ENCODE measurements at places on chromosomes 5 and 9.

- no peak for DNase-seq
Observed at GRCh38 chr9:111429175-111429574, 55.0 kb downstream of the ECPAS start.

GRCh38 chr9:34311499-34312185 is 17.4 kb downstream of the KIF24 start:
- DNase-seq = no peak

DNA sequence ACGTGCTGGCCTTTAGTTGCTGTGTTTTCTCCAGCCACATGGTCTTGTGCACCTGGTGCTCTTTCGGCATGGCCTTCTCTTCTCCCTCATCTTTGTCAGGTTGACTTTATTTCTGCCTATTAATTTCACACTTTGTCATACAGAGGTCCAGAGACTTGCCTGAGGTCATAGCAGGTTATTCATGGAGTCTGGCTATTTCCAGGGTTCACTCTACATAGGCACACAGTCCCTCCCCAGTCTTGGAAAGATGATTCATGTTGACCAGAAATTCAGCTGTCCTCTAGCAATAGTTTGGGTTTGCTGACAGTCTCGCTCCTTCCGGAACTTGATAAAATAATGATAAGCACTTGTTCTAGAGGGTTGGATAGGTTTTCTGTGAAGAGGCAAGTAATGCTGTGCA is 81.6 kb downstream of the ARHGAP26 start:
- DNase-seq = no peak

DNA sequence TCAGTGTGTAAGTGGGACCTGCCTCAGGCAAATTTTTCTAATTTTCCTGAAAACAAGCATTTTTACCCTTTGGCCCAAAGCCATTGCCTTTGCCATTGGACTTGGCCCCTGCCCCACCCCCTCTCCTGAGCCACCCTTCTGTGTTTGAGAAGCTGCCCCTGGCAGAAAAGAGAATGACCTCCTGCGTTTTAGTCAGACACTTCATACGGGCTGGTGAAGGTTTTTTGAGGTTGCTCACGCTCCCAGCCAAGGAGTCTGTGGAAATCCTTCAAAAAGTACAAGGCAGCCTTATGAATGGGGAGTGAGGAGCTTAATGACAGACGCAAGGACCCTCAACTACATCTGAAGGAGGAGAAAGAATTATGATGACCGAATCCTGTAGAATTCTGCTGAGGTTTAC is 308.9 kb downstream of the SLIT3 start:
- no peak for DNase-seq

DNA sequence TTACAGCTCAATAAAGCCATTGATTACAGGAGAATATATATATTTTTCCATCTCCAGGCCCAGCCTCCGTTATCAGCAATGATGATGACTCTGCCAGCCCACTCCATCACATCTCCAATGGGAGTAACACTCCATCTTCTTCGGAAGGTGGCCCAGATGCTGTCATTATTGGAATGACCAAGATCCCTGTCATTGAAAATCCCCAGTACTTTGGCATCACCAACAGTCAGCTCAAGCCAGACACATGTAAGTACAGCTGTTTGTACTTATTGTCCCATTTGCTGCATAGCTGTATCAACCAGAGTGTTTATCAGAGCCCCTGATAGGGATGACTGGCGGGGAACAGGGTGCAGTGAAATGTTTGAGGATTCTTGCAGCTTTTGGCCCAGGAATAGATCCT is 197.7 kb downstream of the NTRK2 start:
- DNase-seq = no peak

DNA sequence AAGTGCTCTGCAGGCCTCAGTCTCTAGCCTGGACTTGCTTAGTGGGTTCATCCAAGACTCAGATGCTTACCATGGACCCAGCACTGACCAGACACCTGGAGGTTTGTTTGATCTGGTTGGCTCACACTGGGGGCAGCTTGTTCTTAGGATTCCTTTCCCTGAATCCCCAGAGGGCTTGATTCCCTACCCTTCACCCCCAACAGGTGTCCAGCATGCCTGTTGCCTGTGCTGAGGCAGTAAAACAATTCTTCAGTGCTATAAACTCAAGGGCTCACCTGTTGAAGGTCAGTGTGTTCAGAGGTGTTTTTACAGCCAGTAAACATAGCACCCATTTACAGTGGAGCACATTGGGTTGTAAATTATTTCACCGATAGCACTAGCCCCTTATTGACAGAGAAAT is 123.8 kb upstream of the KLF4 start:
- DNase-seq = no peak

DNA sequence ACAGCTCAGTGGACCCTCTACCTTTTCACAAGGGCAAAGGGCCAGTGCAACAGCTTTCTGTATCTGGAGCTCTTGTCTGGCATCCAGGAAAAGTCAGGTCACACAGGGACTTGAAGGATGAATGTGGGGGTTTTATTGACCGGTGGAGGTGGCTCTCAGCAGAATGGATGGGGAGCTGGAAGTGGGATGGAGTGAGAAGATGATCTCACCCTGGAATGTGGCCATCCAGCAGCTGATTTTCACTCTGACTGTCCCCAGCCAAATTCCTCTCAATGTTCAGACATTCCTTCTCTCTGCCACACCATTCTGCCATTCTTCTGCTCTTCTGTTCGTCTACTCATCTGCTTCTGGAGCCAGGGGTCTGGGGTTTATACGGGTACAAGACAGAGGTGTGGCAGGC is 1119.9 kb downstream of the TAF11L14 start:
- no peak for DNase-seq

- DNase-seq = no peak
Observed at GRCh38 chr5:127647361-127647958, 1.4 kb upstream of the CTXN3 start.

GRCh38 chr5:88761939-88762338 is 121.0 kb downstream of the MEF2C start:
- DNase-seq = no peak

- DNase-seq = no peak
Observed at GRCh38 chr9:129586685-129587084, 34.2 kb downstream of the C9orf50 start.

DNA sequence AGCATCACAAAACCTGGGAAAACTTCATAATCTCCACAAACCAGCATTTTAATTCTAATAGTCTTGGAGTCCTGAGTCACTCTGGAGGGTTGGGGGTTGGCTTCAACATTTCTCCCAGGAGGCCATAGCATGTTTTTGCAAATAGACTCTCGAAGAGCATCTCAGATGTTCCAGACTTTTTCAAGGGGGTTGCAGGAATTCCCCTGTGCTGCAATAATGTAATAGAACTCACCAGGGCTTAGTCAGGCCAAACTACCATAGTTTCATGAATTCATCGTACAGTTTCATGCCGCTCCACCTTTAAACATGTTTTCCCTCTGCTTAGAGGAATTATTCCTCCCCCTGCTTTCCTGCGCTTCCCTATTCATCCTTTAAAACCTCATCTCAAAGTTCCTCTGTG is 499.5 kb upstream of the KLF4 start:
- no peak for DNase-seq

GRCh38 chr5:1593903-1594356 is 70.2 kb upstream of the LPCAT1 start:
- no peak for DNase-seq

GRCh38 chr9:113477058-113477457 is 13.5 kb downstream of the RGS3 start:
- DNase-seq = no peak

DNA sequence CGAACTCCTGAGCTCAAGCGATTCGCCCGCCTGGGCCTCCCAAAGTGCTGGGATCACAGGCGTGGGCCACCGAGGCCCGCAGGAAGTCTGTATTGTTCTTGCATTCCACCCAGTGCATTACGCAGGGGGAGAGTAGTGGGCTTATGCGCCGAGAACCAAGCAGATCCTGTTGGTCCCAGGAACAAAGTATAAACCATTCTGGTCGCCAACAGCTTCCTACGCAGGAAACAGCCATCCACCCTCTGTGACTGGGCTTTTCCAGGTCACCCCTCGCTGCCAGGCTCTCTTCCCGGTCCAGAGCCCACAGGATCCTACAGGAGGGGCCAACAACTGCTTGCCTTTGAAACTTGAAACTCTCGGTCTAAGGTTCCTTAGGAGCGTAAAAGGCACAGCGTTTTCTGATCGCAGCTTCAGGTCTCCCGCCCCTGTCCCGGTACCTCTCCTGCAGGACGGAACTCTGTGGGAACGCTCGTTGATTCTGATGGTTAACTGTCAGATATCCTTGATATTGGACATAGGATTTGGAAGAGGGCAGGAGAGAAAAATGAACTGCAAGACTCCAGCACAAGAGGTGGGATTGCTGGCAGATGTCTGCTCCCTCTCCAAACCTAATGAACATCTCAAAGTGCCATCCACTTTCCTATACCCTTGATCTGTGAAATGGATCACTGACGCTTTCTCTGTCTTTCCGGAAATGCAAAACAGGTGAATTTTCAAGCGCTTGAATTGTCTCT is 4.2 kb upstream of the ANXA2R start:
- no peak for DNase-seq

DNA sequence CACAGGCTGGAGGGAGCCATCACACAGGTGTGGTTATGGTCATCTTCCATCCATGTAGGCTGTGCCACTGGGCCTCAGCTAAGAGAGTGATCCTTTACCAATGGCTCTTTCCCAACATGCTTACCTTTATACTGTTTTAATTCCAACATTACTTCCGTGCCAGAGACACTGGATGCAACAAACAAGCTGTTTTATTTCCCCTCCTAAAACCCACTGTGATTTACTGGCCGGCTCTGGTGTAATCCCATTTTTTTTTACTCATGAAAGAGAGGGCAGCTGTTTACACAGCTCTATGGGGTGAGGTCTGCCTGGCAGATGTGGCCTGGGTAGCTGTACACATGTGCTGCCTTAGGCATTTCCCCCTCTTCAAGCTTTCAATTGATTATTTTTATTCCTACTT is 58.5 kb downstream of the MACROH2A1 start:
- no peak for DNase-seq

GRCh38 chr5:54772684-54773083 is 212.7 kb downstream of the ESM1 start:
- DNase-seq = no peak

DNA sequence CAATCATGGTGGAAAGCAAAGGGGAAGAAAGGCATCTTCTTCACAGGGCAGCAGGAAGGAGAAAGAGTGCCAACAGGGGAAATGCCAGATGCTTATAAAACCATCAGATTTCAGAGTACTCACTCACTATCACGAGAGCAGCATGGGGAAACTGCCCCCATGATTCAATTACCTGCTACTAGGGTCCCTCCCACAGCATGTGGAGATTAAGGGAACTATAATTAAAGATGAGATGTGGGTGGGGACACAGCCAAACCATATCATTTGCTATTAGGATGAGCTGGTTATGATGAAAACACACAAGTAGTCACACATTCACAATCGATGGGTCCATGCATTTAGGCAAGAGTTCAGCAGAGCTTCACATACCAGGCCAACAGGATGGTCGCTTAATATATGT is 469.0 kb downstream of the PDE4D start:
- no peak for DNase-seq

DNA sequence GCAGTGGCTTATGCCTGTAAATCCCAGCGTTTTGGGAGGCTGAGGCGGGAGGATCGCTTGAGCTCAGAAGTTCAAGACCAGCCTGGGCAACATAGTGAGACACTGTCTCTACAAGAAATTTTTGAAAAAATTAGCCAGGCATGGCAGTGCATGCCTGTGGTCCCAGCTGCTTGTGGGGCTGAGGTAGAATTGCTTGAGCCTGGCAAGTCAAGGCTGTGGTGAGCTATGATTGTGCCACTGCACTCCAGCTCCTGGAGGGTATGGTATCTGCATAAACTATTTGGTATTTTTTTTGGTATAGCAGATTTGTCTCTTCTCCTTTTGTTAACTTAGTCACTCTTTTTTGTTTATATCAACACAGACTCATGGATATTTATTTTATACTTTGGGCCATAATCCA is 61.5 kb upstream of the TEX48 start:
- DNase-seq = no peak

- no peak for DNase-seq
Observed at GRCh38 chr9:35858458-35858857, 11.7 kb downstream of the OR13J1 start.

DNA sequence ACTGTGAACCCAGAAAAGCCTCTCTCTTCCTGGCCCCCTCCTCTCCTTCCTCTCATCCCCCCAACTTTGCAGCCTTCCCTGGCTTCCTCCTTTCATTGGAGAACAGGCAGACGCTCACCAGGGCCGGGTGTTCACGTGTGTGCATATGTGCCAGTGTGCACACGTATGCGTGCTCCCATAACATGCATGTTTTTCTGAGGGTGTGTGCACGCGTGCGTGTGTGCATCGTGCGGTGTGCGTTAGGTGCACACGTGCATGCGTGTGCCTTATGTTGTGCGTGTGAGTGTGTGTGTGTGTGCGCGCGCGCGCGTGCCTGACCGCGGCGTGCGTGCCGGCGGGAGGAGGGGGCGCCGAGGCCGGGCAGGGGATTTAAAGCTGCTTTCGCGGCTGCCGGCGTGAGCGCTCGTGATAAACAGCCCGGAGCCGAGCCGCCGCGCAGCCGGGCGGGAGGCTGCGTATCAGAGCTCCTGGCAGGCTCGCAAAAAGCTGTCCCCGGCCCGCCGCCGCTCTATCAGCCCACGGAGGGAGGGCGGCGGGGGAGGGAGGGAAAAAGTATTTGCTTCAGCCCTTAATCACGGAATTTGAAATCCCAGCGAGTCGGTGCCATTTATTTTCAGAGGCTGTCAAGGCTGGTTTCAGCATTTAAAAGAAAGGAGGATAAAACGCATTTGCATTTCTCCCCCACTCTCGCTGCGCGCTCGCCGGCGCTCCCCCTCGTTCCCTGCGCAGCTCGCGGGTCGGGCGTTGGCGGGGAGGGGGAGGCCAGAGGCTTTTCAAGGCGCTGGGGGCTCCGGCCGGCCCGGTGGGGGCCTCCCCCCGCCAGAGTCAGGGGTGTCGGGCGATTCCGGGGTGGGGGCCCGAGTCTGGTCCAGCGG is 183.9 kb downstream of the C9orf50 start:
- DNase-seq = peak; percentile 28

DNA sequence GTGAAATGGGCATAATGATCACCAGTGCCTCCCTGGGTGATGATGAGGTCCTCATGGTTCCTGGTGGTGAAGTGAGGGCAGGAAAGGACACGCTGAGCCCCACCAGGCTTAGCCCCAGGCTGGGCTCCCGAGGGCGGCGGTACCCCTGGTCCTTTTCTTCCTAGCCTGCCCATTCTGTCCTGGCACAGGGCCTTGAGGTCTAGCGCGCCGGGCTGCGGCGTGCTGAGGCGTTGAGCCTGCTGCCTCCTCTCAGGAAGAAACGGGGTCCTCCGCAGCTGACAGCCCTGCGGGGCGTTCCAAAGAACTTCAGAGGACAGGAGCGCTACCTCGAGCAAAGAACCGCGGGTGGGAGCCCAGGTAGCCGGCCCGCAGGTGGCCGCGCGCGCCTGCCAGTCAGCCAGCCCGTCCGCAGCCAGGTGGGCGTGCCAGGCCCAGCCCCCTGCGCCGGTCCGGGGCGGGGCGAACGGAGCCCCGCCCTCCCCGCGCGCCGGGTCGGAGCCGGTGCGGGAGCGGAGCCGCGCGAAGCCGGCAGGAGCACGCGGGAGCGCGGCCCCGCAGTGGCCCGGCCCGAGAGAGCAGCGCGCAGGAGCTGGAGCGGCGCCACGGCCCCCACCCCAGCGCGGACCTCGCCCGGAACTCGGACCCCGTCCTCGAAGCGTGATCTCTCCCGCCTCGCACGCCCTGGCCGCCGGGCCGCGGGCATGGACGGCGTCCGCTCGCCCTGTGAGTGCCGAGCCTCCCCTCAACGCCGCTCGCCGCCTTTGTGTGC is at the start of gene WNK2:
Gene WNK2 (plus strand): TSS at position 477 of the 769 bp plus-strand sequence. CDS start 791 bp downstream, outside the sequence.
- DNase-seq = peak; percentile 49
